ENCODE measurements at places on chromosomes 7 and 10. TPM values are rescaled to one million over a fixed set of nuclear protein-coding genes. Genes with fewer than 3 reads are reported as not detected.

DNA sequence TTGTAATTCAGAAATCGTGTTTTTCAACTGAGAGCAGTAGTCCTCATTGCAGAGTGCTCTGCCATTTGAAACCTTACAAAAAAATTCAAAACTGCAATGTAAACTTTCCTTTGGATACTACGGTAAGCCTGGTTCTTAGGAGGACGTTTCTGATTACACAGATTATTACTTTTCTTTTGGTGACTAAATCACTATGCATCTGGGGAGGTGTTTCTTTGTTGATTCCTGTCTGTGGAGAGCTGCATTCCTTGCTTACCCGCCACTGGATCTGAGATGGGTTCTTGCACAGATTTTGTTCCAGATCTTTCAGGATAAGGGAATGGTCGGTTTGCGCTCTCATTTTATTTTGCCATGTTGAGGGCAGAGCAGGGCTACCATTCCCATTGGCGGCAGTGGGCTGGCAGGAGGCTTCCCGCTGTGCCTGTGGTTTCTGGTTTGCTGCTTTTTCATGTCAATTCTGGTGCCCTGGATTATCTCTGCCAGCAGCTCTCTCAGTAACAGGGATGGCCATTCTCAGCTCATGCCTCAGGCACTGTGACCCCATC is 485.1 kb downstream of the GLRX3 start:
- H3K27me3 ChIP-seq, result peaks cover 10% of the 10 kb centered on the region
- H3K4me3 ChIP-seq, result no peak overlapping the region
- H3K4me1 ChIP-seq, result no peaks in the 10 kb centered on the region

GRCh38 chr7:132965951-132966350 is 115.9 kb downstream of the CHCHD3 start:
- H3K36me3 ChIP-seq, result peaks cover 2% of the 10 kb centered on the region
- H3K4me1 ChIP-seq, result no peaks in the 10 kb centered on the region
- no peak overlapping the region for H3K4me3 ChIP-seq
- no peak for DNase-seq
- H3K27ac ChIP-seq, result no peak overlapping the region

- no peak overlapping the region for H3K27ac ChIP-seq
- DNase-seq, result no peak
- H3K4me1 ChIP-seq, result peaks cover 11% of the 10 kb centered on the region
- H3K36me3 ChIP-seq, result no peaks in the 10 kb centered on the region
- no peak overlapping the region for H3K4me3 ChIP-seq
Measured at GRCh38 chr10:3687510-3688081, 97.4 kb downstream of the KLF6 start.

DNA sequence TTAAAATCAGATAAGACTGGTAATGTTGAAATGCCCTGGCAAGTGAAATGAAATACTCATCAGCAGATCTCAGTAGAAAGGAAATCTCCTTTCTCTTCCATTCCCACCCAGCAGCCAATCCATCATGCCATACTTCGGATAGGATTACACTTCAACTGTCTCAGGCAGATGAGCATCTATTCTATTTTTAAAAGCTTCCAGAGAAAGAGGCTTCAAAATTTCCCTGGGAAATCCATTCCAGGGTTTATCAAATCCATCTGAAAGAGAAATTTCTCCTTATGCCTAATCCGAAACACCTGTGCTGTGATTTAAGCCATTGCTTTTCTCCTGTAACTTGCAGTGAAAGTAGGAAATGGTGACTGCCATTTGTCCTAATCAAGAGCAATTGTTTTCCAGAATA is 60.4 kb upstream of the RAPGEF5 start:
- H3K4me3 ChIP-seq, result no peak overlapping the region
- no peaks in the 10 kb centered on the region for H3K4me1 ChIP-seq
- DNase-seq, result no peak
- H3K27me3 ChIP-seq, result peaks cover 2% of the 10 kb centered on the region
- no peak overlapping the region for H3K27ac ChIP-seq

The CYP3A5 gene
- total RNA-seq, result not detected

The TMEM229A gene
- not detected for total RNA-seq
